ENCODE measurements at places on chromosomes 5 and 9.
A peak's percentile ranks its signal among the peaks of the same experiment; 100 is the strongest.

- no peak for DNase-seq
Measured at GRCh38 chr5:37174928-37175327, 74.2 kb downstream of the CPLANE1 start.

DNA sequence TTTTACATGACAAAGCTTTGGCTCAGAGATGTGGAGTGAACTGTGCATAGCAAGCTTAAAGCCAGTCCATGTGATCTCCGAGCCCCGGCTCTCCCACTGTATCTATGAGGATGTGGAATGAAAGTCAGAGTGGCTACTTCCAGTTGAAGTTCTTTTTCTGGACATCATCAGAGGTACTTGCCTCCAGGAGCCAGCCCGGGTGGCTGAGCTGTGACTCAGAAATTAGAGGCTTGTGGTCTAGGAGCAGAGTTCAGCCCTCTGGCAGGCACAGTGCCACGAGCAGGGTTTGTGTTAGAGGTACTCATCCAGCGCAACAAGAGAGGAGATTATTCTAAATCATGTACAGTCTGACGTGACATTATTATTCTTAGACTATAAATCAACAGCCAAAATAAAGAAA lies 322.5 kb downstream of the CDK5RAP2 start:
- no peak for DNase-seq

DNA sequence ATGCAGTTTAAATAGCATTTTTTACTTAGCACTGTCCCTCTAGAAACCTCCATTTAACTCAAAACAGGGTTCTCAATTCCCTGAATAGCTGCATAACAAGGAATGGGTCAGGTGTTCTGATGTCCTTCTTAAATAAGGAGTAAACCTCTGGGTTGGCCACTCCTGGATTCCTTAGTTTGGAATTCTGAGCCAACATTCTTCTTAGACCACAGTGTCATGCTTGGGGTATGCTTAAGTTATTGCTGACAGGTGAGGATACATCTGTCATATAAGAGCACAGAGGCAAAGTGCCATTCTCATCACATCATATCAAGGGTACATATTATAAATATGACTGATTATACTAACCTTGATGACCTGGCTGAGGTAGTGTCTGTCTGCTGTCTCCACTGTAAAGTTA lies 179.9 kb upstream of the SEMA6A start:
- no peak for DNase-seq

DNA sequence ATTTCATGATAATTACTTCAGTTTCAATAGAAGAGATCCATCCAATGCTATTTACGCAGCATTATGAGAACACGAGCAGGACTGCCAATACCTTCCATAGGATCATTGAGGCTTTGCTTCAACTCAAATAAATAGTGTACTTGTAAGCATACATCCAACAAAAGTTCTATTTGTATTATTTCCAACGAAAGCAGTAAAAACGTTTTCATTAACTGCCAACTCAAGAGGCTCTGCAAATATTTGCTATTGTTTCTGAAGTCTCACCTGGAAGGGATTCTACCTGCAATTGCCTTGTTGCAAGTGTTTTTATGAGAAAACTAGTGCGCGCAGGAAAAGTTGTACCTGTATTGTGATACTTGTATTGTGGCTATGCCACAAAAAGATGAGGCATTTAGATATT lies 11.0 kb upstream of the GNPDA1 start:
- DNase-seq = no peak

- peak; percentile 77 for DNase-seq
Measured at GRCh38 chr9:86948074-86948929, 996 bp upstream of the GAS1 start.

GRCh38 chr9:27348785-27349697 lies 52.1 kb upstream of the EQTN start:
- DNase-seq = no peak

DNA sequence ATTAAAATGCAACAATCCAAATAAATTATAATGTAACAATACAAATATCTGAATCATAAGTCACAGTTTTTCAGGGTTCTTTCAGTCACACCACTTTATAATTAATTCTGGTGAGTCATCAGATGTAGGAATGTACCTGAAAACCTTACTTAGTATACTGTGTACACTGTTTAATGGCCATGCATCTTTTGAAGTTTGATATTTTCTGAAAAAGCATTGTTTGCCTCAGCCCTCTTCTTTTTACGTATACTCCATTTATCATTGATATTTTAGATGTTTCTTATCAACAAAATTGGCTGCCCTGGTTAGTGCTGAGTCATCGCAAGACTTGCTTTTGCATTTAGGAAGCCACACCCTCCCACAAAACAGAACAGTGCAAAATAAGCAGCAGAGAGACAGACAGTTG lies 218.6 kb downstream of the PJA2 start:
- peak; percentile 4 for DNase-seq

DNA sequence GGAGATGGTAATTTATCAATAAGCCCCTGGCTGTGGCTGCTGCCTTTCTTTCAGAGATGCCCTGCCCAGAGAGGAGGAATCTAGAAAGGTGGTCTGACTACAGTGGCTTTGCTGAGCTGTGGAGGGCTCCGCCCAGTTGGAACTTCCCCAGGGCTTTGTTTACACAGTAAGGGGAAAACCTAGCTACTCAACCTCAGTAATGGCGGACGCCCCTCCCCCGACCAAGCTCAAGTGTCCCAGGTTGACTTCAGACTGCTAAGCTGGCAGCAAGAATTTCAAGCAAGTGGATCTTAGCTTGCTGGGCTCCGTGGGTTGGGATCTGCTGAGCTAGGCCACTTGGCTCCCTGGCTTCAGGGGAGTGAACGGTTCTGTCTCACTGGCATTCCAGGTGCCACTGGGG lies 865.4 kb upstream of the ACO1 start:
- peak; percentile 19 for DNase-seq

Measured in CD4-positive, alpha-beta T cell treated with Interleukin-12 subunit alpha and Interleukin-12 subunit beta, for 1 hour (primary cell).